ENCODE measurements at places on chromosomes 7 and 10.

DNA sequence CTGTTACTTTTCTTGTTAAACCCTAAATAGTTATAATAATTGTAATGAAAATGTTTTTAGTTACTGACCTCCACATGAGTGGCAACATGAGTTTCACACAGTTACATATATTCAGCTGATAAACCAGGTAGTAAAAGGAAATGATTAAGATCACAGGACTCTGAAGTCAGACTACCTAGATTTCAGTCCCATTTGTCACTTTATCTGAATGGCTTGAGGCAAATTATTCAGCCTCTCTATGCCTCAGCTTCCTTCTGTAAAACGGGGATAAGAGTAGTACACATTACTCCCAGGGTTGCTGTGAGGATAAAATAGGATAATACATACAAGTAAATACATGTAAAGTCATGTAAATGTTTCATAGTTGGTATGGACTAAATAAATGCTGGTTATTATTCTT is 254.3 kb upstream of the LRRTM3 start:
- DNase-seq = no peak

DNA sequence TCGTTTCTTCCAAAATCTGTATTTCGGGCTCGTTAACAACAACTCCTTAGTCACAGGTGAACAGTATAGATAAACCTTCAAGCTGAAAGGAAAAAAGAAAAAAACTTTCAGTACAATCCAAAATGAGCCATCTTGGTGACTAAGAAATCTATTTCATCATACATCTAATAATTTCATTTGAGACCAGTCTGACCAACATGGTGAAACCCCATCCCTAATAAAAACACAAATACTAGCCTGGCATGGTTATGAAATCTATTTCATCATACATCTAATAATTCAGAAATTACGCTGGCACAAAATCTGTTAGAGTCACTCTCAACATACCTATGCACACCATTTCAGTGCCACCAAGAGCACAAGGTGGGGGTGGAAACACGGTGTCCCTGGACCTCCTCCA is 8.8 kb downstream of the DCLRE1C start:
- DNase-seq = no peak

- no peak for DNase-seq
Observed at GRCh38 chr7:114533131-114533530, 118.5 kb downstream of the FOXP2 start.

DNA sequence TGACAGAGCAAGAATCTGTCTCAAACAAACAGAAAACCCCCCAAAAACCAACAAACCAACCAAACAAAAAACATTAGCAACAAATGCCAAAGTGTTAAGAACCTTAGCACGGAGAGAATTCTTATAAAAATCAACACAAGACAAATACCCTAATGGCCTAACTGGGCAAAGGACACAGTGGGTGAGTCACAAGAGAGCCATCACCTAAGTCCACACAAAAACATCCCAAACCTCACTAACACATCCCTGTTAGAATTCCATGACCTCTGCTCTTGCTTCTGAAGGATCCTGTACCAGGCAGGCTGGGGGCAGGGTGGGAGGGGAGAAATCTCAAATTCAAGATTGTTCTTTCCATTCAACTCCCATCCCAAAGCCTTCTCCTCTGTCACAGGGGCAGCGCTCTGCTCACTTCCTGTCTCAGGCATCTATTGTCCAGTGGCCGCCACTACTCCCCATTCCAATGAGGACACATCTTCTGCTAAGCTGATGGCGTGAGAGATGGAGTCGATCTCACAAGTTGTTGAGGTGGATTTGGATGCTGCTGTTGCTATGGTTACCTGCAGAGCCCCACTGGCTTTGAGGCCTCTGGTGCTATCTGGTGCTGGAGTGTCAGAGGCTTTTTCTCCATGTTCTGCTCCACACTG is 9.2 kb downstream of the IL15RA start:
- no peak for DNase-seq

GRCh38 chr7:32648408-32649156 is 153.3 kb downstream of the AVL9 start:
- DNase-seq = no peak

DNA sequence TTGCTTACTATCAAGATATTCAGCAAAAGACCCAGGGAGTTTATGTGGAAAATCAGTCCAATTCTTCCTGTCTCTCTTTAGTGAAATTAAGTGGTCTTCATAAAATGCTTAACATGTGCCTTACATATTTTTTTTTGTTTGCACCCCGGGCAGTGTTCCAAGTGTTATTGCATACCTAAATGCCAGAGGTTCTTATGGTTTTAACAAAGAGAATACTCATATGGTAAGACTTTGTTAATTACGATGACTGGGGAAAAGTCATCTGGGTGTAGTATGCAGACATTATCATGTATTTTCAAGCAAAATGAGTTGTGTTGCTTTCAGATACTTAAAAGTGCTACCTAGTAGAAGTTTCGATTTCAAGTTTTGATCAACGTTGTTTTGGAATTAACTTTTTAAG is 82.6 kb downstream of the PRKG1 start:
- DNase-seq = no peak

Data from left forelimb (tissue), 1 donor.